ENCODE measurements at places on chromosomes 5 and 9. TPM values are rescaled to one million over a fixed set of nuclear protein-coding genes. Genes with fewer than 3 reads are reported as not detected.
A peak's percentile ranks its signal among the peaks of the same experiment; 100 is the strongest.

DNA sequence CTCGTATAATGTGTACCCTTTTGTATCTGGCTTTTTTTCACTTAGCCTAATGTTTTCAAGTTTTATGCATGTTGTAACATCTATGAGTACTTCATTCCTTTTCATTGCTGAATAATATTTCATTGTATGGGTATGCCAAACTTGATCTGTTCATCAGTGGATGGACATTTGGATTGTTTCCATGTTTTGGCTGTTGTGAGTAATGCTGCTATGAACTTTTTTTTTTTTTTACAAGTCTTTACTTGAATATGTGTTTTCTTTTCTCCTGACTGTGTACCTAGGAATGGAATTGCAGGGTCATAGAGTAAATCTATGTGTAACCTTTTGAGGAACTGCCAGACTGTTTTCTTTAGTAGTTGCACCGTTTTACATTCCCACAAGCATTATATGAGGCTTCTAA lies 52.4 kb downstream of the MTREX start:
- peak; percentile 38 for DNase-seq

DNA sequence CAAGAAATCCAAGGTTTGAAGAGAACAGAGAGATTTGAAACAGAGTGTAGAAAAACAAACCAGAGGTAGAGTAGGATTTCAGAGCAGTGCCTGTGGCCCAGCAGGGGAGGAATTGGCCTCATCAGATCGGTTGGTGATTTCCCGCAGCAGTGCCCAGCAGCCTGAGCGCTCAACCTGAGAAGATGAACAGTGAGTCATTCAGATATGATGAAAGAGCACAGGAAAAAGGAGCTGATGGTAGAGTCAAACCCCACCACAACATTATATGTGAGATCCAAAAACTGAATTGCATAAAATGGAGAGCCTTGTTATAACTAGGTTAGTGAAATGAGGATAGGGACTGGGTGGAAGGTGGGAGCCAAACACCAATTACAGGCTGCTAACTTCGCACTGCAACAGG lies 248.9 kb downstream of the PIK3R1 start:
- peak; percentile 36 for DNase-seq

DNA sequence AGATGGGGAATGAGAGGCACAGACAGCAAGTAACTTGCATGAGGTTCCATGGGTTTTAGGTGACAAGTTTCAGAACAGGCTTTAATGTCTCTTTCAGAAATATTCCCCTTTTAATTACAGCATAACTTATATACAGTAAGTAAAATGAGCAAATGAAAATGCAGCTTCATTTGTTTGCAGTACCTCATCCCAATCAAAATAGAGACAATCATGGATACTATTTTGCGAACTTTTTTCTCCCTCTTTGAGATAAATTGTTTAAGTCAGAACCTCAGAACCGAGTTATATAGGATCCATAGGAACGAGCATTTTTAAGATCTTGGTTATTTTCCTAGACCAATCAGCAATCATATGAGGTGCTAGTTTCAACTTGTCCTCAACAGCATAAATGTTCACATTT lies 3.5 kb downstream of the LCP2 start:
- DNase-seq = no peak

GRCh38 chr5:1200495-1201326 lies 684 bp upstream of the SLC6A19 start:
- no peak for DNase-seq

DNA sequence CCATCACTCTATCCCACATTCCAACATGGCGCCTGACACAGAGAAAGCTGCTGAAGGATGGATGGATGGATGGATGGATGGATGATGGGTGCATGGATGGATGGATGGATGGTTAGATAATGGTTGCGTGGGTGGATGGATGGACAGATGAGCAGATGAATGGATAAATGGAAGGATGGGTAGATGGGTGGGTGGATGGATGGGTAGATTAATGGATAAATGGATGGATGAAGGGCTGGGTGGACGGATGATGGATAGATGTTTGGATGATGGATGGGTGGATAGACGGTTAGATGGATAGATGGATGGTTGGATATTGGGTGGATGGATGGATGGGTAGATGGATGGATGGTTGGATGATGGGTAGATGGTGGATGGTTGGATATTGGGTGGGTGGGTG lies 4.5 kb downstream of the LCN12 start:
- no peak for DNase-seq

- peak; percentile 85 for DNase-seq
These were observed 5.2 kb upstream of the SPINK4 start for GRCh38 chr9:33234511-33235467.

GRCh38 chr9:94002316-94003140 lies 47.4 kb upstream of the BARX1 start:
- peak; percentile 50 for DNase-seq

GRCh38 chr9:68872026-68872501 lies 141.8 kb downstream of the PRKACG start:
- no peak for DNase-seq

DNA sequence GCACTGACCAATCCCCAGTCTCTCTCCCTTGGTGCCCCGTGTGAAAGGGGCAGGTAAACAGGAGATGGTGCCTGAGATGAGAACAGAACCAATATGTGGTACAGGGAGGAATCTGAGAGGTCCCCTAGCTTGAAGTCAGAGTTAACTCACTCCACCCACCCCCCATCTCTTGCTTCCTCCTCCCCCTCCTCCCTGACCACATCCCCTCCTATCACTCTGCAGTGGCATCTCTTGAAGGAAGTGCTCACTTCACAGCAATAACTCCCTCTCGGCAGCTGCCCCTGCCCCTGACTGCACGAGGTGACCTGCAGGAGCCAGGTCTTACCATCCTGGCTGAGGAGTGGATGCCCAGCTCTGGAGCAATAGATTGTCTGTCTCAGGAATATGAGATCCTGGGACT lies 224.0 kb downstream of the GAS1 start:
- no peak for DNase-seq

- DNase-seq = peak; percentile 81
These were observed 474.0 kb downstream of the CCDC171 start for GRCh38 chr9:16026886-16027285.

GRCh38 chr9:109088221-109088620 lies 31.5 kb downstream of the TMEM245 start:
- peak; percentile 47 for DNase-seq

GRCh38 chr9:137556069-137556838 lies 4.6 kb downstream of the MRPL41 start:
- DNase-seq = no peak

GRCh38 chr5:22926574-22926973 lies 73.4 kb upstream of the CDH12 start:
- DNase-seq = no peak

DNA sequence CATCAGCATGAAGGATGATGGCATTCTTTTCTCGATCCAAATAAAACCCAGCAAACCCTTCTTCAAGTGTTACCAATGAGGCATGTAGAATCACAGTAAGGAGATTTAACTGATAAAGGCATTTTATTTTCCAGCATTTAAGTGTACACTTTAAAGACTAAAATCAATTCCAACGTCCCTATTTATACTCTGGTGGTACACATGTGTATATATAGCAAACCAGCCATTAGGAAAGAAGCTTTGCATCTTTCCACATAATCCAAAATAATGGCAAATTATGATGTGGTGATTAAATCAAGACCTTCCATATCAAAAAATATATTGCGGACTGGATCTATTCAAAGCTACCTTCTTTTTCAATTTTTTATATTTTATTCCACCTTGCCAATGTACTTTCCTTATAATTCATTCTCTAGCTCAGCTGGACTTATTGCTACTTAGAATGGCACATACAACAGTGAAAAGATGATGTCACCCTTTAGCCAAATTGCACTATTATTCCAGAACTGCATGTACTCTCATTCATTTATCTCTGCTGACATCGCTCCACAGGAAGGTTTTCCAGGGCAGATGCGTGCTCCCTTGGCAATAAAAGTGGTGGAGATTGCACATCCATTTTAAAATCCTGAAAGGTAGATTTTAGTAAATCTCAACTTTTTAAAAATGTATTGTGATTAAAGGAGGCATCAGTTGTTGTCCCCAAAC lies 63.3 kb upstream of the SLC30A5 start:
- peak; percentile 16 for DNase-seq

GRCh38 chr5:71860048-71860447 lies 141.0 kb downstream of the CARTPT start:
- DNase-seq = no peak

DNA sequence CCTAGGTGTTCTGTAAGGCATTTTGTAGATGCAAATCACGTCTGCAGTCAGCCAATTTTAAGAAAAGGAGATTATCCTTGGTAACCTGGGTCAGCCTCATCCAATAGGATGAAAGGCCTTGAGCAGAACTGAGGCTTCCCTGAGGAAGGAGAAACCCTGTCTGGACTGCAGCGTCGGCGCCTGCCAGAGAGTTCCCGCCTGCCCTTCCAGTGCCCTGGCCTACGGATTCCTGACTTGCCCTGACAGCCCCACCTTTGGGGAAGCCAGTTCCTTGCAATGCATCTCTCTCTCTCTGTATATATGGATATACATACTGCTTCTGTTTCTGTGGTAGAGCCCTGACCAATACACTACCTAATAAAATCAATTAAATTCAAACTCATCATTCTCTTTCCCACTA lies 66.2 kb upstream of the RUFY1 start:
- DNase-seq = no peak

DNA sequence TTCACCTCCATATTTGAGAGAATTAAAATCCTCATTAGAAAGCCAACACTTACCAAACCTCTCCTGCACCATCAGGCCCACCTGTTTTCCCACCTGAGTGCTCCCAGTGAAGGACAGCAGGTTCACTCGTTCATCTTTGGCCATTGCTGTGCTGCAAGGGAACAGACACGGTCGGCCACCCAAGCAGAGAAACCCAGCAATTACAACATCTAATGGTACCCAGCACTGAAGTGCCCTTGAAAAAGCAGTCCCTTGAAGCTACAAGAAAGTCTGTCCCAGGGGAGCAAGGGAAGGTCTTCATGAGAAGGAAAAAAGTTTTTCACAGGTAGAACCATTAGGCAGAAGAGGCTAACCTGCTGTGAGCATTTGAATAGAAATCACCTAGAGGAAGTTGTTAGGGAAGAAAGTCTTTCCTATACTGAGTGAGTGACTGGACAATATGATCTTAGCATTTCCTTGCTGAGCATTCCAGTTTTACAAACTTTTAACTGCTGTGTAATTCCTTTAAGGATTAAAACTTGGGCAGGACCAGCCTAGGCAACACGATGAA lies 26.7 kb downstream of the ALDH7A1 start:
- DNase-seq = no peak

- DNase-seq = peak; percentile 67
These were observed 65.9 kb upstream of the FCN2 start for GRCh38 chr9:134814598-134815215.

PCDHA4 gene
- total RNA-seq = under 0.01 TPM

RNF180 gene
- total RNA-seq = 0.36 TPM

PCDHB8 gene
- 0.18 TPM for total RNA-seq

NOXA1 gene
- not detected for total RNA-seq

SLIT3 gene
- 0.18 TPM for total RNA-seq

AK8 gene
- total RNA-seq = under 0.01 TPM

GDF9 gene
- total RNA-seq = 0.18 TPM

DMGDH gene
- 0.18 TPM for total RNA-seq

ASS1 gene
- 31.1 TPM for total RNA-seq

GMCL2 gene
- not detected for total RNA-seq

DAB2 gene
- total RNA-seq = 97.2 TPM

EMB gene
- total RNA-seq = 4.4 TPM

LAMC3 gene
- total RNA-seq = under 0.01 TPM

SPINK1 gene
- not detected for total RNA-seq

ASPN gene
- under 0.01 TPM for total RNA-seq

LCN15 gene
- not detected for total RNA-seq

NDST1 gene
- 30.3 TPM for total RNA-seq

PCDHB4 gene
- total RNA-seq = not detected

THOC3 gene
- 64.7 TPM for total RNA-seq

CFAP90 gene
- not detected for total RNA-seq
